NCI-H524 (cell line): ENCODE measurements at places on chromosomes 12 and 14.

- no peak for DNase-seq
Observed at GRCh38 chr14:98966016-98966415, 306.0 kb downstream of the BCL11B start.

GRCh38 chr12:80419644-80420043, 24.4 kb upstream of the PTPRQ start:
- no peak for DNase-seq

DNA sequence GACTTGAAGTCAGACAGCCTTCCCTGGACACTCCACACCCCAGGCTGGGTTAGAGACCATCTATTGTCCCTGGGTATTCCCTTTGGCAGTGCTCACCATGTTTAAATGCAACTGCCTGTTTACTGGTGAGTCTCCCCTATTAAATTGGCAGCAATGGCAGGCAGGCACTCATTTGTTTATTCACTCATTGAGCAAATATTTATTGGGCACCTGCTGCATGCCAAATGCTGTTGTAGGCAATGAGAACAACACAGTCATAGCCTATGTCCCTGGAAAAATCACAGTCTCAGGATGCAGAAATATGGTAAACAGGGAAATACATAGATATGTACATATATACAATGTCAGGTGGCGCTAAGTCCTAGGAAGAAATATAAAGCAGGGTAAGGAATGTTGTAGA, 212.8 kb downstream of the SUDS3 start:
- no peak for DNase-seq

GRCh38 chr12:2550561-2551411, 244.0 kb upstream of the FKBP4 start:
- no peak for DNase-seq
